Frontal cortex (tissue), 4 donors: ENCODE measurements at places on chromosomes 2 and 18.
A peak's percentile ranks its signal among the peaks of the same experiment; 100 is the strongest.

- peak; percentile 26 for DNase-seq
Measured at GRCh38 chr2:85162746-85163301, 29.6 kb downstream of the TCF7L1 start.

- DNase-seq = no peak
Measured at GRCh38 chr2:240582781-240583180, 3.8 kb upstream of the CAPN10 start.

GRCh38 chr18:78821396-78821795, 158.2 kb upstream of the SALL3 start:
- DNase-seq = no peak

- no peak for DNase-seq
Measured at GRCh38 chr2:75729861-75730260, 19.1 kb upstream of the GCFC2 start.
